Motor neuron (in vitro differentiated cells): ENCODE measurements at places on chromosomes 12 and 14. TPM values are rescaled to one million over a fixed set of nuclear protein-coding genes. Genes with fewer than 3 reads are reported as not detected.
A peak's percentile ranks its signal among the peaks of the same experiment; 100 is the strongest.

- ATAC-seq, result peak; percentile 12
Measured at GRCh38 chr14:54652605-54653052, 85.7 kb downstream of the SAMD4A start.

DNA sequence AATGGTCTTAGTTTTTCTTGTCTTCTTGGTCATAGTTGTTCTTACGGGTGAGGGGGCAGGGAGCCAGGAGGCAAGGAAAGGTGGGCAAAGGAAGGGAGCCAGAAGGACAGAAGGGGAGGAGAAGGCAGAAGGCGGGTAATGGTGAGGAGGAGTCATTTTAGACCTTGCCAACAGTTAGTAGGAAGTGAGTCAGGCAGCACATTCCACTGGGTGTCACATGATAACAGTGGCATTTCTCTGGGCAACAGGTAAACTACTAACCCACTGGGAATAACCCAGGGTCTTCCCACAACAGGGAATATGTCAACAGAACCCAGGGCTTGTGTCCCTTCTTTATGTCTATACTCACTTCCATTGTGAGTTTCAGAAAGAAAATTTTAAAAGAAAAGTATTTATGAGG, 127.6 kb downstream of the SLC8A3 start:
- ATAC-seq, result no peak

GRCh38 chr14:106831322-106831720, 1304.9 kb downstream of the TMEM121 start:
- ATAC-seq, result no peak

The CHGA gene
- total RNA-seq, result 1.2 and 1.5 TPM in 2 replicates

- ATAC-seq, result no peak
Measured at GRCh38 chr14:73723406-73723796, 9.2 kb upstream of the PNMA1 start.

The HIGD1C gene
- not detected in 2 replicates for total RNA-seq

GRCh38 chr14:87944987-87945604, 47.9 kb downstream of the GALC start:
- no peak for ATAC-seq

GRCh38 chr14:101586531-101587430, 25.5 kb downstream of the DIO3 start:
- no peak for ATAC-seq

DNA sequence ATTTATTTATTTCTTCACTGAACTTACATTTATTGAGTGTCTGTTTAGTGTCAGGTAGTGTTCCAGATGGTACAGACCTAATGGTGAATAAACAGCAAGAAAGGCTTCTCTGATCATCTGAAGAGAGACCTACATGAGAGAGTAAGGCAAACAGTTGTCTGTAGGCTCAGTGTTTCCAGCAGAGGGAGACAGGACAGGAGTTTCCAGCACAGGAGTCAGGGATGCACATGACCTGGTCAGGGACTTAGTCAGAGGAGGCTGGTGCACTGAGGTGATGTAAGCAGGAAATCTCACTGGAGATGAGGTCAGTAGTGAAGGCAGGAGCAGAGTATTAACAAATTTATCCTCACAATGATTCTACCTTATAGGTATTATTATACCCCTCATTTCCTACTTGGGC, 233.2 kb downstream of the MDGA2 start:
- ATAC-seq, result peak; percentile 93

DNA sequence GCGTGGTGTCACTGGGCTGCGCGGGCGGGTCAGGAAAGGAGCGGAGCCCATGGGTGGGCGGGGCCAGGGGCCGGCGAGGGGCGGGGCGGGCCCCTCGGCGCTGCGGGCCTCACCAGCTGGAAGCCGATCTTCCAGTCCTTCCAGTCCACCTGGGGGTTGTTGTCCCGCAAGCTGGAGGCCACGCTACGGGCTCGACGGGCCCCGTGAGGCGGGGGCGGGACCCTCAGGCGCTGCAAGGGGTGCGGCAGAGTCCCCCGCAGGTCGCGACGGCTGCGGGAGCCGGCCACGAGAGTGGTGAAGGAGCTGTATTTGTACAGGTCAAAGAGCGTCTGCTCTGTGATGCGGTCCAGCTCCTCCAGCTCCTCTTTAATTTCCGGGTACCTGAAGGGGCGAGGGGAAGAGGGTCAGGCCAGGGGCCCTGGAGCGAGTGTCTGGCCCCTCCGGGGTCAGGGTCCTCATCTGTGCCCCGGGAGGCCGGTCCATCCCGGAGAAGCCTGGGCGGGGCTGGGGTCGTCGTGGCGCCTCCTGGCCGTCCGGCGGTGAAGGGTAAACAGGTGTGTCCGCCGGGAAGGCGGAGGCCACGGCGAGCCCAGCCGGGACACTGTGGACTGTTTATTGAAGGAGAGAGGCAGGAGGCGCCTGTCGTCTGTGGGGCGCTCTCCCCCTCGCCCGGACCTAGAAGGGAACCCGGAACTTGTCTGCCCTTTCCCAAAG, 11.9 kb downstream of the SCNN1A start:
- ATAC-seq, result peak; percentile 90

DNA sequence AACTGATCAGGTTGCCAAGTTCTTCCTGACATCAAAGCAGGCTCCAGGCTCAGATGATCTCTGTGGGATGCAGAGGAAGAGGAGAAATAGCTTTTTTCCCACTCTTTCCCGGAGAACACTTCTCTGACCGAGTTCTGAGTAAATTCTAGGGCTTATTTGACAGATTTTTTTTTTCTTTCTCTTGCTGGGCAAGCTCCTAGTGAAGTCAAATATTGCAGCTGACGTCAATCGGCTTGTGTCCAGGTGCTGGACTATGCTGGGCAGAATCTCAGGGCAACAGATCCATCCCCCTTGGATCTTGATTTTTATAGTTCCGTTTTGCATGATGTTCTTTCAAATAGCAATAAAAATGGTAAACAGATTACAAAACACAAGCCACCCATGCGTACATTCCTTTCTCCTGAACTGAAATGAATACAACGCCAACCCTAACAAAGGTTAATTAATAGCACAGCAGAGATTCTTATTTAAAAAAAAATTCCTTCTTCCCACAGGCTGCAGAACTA, 182.2 kb downstream of the NOVA1 start:
- no peak for ATAC-seq

The HOXC12 gene
- 4.3 and 5.2 TPM in 2 replicates for total RNA-seq

DNA sequence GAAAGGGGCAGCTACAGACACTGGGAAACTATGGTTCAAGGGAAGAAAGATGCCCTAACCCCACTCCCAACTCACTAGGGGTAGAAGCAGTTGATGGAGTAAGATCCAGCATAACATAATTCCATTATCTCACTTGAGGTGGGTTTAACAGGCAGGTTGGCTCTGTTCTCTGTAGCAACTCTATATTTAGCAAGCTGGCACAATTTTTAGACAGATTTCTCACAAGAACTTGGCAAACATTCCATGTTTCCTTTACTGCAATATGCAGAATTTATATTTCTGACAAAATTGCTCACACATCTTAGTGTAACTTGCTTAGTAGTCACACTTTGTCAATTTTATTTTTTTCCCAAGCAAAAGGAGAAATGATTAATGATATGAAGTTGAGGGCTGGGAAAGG, 475.4 kb downstream of the RMST start:
- no peak for ATAC-seq

The PMEL gene
- total RNA-seq, result 11.2 and 14.4 TPM in 2 replicates

The RNASE3 gene
- total RNA-seq, result not detected in 2 replicates

DNA sequence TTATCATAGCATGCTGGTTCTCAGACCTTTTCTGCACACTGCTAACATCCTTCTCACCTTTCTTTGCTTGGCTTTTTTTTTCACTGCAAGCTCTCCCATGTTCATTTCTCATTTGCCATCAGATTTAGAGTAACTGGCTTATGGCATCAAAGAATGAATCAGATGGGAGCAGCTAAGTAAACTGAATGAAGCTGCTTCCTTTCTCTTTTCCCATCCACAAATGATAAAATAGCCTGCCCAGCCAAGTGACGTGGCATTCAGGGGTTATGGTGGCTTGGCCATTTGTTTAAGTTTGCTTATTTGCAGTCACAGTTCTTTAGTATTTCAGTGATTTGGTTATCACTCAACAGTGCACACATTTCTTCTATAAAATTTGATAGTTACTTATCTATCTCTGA, 708.6 kb downstream of the DIO2 start:
- no peak for ATAC-seq

- ATAC-seq, result peak; percentile 99
Measured at GRCh38 chr12:57280211-57281062, 29.4 kb upstream of the STAC3 start.
